IgD-negative memory B cell (primary cell): ENCODE measurements at places on chromosomes 6 and 20. TPM values are rescaled to one million over a fixed set of nuclear protein-coding genes. Genes with fewer than 3 reads are reported as not detected.

Gene VSX1
- not detected for polyA plus RNA-seq

Gene LY6G6D
- not detected for polyA plus RNA-seq

Gene LY6G6C
- not detected for polyA plus RNA-seq

Gene SLC35D3
- not detected for polyA plus RNA-seq

Gene TRIM40
- 0.10 TPM for polyA plus RNA-seq

Gene SLC4A11
- not detected for polyA plus RNA-seq

Gene SMLR1
- polyA plus RNA-seq, result not detected

Gene C20orf96
- 1.1 TPM for polyA plus RNA-seq

Gene TCF19
- 14.9 TPM for polyA plus RNA-seq

Gene C4B
- polyA plus RNA-seq, result not detected

Gene PRKN
- 0.55 TPM for polyA plus RNA-seq

Gene PCIF1
- 98.9 TPM for polyA plus RNA-seq

Gene CALHM6
- 307 TPM for polyA plus RNA-seq

Gene IMPG1
- polyA plus RNA-seq, result not detected

Gene ZNF341
- polyA plus RNA-seq, result 5.7 TPM

Gene TGIF2
- polyA plus RNA-seq, result 36.3 TPM

Gene DEFB113
- not detected for polyA plus RNA-seq

Gene FAM217A
- not detected for polyA plus RNA-seq

Gene MAK
- 0.18 TPM for polyA plus RNA-seq

Gene SYNJ2
- polyA plus RNA-seq, result 13.7 TPM

Gene JPH2
- polyA plus RNA-seq, result not detected

Gene NFATC2
- 17.4 TPM for polyA plus RNA-seq

Gene GRM1
- not detected for polyA plus RNA-seq
